Fibroblast of skin of back (primary cell): ENCODE measurements at places on chromosomes 2 and 18.

GRCh38 chr2:61151436-61151835 lies 10.6 kb upstream of the C2orf74 start:
- peak; percentile 17 for DNase-seq

DNA sequence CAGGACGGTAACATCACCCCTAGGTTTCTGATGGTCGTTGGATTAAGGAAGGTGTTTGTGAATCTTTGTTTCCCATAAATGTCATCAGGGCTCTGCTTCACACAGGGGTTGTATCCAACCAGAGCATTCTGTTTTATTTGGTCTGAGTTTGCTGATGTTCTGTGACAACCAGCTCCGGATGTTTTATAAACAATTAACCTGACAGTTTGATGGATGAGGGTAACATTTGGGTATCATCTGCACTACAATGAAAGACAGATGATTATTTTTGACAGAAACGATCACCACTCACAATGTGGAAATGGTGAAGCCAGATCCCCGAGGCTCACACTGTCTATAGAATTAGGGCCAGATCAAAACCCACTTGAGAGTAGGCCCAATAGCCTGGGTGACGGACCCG lies 107.1 kb downstream of the CDC42EP3 start:
- no peak for DNase-seq

GRCh38 chr2:27312152-27312551 lies 3.9 kb upstream of the UCN start:
- no peak for DNase-seq

GRCh38 chr2:26590980-26591618 lies 50.1 kb downstream of the CIB4 start:
- DNase-seq, result no peak

DNA sequence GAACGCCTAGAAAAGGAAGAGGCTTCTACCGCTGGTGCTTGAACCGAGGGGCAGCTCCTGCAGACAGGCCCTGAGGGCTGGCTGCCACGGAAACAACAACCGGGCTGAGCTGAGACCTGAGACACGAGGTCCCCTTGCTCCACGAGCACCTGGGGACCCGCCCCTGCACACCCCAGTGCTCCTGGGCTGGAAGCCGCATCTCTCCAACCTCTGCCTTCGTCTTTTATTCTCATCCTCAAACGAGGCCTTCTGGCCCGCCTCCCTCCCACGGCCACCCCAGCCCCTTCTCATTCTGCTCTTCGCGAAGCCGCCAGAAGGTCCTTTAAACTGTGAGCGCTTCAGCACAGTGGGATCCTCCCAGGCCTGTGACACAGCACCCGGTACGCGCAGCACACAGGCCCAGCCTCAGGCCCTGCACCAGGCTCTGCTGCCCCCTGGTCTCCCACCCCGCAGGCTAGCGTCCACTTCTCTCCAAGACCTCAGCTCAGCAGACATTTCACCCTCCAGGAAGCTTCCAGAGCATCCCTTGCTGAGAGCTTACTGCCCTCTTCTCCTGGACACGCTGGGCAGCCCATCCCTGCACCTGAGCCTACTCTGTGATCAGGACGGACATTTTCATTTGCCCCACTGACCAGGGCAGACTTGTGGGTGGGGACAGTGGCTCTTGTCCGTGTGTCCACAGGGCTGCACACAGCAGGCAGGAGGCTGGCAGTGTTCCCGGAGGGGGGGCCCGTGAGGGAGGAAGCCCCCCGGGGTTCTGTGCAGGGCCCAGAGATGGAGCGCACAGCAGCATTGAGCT lies 149.7 kb downstream of the PXDN start:
- no peak for DNase-seq

GRCh38 chr18:41769265-41769664 lies 185.8 kb upstream of the PIK3C3 start:
- DNase-seq, result no peak

DNA sequence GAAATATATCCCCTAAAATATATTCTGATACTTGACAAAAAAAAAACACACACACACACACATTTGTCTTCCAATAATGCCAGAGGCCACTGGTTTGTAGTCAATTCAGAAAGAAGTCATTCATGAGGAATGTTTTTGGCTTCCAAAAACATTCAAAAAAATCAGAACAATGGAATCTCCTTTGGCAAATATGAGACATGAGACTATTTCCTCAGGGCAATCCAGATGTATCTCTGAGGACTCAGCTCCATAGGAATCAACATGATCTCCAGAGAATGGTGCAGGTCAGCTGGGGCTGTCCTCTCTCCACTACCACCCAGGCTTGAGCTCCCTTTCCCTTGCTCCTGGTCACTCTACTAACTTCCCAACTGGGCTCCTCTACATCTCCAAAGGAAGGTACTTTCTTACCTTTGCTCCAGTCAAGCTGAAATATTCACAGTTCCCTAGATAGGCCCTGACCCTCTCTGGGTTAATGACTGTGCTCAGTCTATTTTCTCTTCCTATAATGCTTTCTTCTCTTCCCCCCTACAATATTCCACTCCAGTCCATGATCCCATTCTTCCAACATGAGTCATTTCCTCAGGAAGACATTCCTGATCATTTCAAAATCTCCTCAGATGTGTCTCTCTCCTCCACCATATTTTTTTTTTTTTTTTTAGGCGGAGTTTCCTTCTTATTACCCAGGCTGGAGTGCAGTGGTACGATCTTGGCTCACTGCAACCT lies 145.3 kb downstream of the C1D start:
- DNase-seq, result peak; percentile 99

DNA sequence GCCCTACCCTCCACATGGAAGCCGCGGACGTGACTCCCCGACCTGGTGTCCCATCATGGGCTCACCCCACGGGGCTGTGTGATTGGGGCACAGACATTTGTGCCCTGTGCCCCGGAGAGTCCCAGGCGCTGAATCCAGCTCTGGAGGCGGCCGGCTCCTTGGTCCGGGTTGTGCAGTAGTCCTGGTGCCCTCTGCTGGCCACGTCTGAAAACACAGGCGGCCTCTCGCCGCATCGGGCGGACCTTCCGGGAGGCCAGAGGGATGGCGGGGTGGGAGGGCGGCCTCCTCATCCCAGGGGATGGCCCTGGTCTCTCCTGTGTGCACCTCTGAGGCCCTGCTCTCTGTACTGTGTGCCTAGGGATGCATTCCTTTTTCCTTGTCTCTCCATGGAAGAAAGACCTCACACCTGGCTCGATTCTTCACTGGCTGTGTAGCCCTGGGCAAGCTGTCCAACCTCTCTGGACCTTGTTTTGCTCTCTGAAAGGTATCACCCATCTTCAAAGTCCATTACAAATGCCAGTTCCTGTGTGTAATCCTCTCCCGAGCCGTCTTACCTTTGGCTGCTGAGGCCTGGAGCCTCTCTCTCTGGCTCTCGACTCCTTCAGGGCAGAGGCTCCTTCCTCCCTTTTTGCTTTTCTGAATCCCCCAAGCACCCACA lies 27.6 kb downstream of the CELF4 start:
- DNase-seq, result peak; percentile 39

DNA sequence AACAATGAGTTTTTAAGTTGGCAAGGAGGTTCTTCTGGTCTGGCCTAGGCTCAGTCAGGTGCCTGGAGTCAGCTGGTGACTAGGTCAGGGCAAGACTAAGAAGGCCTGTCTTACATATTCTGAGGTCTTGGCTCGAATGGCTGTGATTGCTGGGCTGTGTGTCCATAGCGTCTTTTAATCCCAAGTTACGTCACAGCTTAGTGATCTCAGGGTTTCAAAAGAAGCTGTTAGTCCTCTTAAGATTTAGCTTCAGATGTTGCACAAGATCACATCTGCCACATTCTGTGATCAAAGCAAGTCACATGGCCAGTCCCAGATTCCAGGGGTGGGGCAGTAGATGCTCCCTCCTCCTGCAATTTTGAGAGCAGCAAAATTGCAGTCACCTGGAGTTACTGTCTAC lies 61.3 kb downstream of the PKP4 start:
- no peak for DNase-seq

GRCh38 chr2:25323042-25323514 lies 18.6 kb downstream of the DNMT3A start:
- peak; percentile 46 for DNase-seq

DNA sequence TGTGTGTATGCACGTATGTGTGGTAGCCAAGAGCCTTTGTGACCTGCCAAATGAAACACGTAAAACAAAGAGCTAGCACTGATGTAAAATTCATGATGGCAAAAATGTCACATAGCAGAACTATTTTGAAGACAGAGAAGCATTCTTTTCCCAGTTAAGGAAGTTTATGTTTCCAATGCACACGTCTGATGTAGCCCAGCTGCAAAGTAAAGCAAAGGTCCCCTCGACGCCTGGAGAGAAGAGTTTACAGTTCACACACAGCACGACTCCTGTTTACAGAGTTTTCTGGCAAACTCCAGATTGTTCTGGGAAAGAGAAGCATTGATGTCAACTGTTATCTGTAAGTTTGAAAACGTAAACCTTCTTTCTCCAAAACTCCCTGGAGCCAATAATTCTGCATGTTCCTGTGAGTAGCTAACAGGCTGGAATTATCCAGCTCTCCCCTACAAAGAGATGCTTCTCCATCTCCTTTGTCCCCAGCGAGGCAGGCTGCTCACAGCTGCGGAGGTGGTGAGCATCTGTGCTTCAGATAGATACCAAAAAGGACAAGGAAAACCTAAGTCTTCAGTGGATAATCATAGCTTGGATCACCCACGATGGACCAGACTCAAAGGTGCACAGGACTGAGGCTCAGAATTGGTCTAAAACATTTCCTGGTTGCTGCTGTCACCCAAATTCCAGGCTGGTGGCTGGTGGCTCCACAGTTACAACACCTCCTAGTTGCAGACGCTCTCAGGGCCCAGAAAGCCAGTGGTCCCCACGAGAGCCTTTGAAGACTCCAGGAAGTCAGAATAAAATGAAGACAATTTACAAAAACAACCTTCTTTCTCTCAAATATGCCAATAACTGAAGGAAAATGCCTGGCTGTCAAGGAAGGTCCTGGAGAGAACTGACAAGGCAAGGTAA lies 87.4 kb downstream of the COL6A3 start:
- DNase-seq, result no peak

- no peak for DNase-seq
Measured at GRCh38 chr2:114010001-114010400, 120.1 kb downstream of the ACTR3 start.

DNA sequence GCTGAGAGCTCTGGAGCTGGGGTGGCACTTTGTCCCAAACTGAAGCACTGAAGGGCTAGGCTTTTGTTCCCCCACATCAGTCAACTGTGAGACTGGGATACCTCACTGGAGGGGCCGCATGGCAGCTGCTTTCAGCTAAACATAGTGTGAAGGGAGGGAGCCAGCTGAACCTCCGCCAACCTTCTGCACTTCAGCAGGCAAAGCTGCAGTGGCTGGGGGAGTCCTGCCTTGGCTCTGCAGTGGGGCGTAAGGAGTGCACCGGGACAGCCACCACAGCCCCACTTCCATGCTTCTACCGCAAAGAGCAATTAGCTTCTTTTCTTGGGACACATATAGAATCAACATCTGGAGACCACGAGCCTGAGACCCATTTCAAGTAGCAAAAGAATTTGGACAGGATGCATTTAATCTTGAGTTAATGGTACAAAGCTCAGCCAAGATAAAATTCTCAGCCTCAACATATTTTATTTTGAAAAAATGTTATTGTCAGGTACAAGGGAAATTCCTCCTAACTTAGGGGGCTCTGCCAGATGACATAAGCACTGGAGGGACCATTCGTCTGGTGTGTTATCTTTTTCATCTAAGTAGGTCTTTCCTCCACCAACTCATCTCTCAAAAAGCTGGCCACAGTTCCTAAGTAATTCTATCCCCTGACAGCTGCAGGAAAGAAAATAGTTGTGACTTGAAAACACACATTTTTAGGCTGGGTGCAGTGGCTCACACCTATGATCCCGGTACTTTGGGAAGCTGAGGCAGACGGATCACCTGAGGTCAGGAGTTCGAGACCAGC lies 25.6 kb upstream of the MYCN start:
- no peak for DNase-seq

- DNase-seq, result no peak
Measured at GRCh38 chr2:162315938-162316337, 2.5 kb downstream of the IFIH1 start.

DNA sequence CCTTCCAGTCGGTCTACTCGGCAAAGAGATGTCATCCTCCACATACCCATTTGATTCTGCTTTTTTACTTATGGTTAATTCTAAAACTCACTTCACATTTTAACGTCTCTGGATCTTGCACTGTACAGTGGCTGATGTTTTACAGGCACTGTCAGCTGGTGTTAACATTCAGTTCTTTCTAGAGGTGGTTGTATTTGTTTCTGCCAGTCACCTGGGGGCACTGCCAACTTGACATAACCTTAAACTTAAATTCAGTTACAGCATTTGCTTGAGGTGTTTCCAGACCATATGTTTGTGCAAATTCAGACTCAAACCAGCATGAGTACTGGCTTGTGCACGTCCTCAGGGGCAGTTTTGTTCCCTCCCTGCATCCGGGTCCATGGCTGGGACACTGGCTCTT lies 5.3 kb upstream of the TMEM185B start:
- no peak for DNase-seq

DNA sequence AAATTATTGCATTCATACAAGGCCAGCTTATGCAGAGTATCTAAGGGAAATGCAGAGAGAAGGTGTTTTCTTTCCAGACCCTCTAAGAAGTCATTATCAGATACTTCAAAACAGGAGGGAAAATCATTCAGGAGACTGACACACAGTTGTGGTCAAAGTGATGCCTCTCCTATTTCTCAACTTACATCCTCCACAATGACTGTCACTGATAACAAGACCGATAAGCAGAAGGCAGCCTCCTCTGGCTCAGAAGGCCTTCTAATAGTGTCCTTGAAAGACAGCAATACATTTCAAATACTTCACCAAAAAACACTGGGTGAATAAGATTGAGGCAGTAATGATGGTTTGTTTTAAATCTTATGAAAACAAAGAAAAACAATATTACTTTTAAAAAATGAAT lies 199.7 kb downstream of the PIEZO2 start:
- DNase-seq, result no peak

GRCh38 chr2:149271575-149271974 lies 58.8 kb upstream of the LYPD6 start:
- no peak for DNase-seq

DNA sequence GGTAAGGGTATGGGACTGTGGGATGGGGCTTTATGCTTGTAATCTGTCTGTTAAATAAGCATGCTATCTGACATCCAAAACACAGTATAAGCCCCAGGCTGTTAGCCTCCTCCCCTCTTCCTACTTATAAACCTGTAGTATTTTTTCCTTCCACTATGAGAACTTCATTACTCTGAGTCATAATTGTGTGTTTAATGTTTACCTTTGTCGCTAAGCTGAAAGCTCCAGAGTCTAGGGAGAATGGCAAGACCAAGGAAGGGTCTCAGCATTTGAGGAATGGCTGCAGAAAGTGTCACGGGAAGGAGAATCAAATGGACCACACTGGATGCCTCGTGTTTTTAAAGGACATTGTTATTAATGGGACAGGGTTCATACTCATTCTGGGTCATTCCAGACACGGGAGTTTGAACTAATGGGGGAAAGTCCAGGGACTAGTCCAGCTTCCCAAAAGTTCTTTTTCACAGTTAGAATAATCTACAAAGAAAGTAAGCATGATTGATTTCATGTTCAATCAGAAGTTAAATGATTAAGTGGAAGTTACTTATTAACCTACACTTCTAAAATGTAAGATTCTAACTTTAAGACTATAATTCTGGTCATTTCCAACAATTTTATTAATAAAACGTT lies 292.2 kb downstream of the AFF3 start:
- peak; percentile 33 for DNase-seq

GRCh38 chr18:5893956-5894610 lies 1.2 kb downstream of the TMEM200C start:
- DNase-seq, result no peak
